Stimulated activated CD8-positive, alpha-beta memory T cell treated with anti-CD3 and anti-CD28 coated beads, Interleukin-4, amount 100 ng/mL, for 1 hour (primary cell): ENCODE measurements at places on chromosomes 2 and 18.

GRCh38 chr2:37230581-37230980 lies 815 bp downstream of the CEBPZ start:
- no peak for DNase-seq

DNA sequence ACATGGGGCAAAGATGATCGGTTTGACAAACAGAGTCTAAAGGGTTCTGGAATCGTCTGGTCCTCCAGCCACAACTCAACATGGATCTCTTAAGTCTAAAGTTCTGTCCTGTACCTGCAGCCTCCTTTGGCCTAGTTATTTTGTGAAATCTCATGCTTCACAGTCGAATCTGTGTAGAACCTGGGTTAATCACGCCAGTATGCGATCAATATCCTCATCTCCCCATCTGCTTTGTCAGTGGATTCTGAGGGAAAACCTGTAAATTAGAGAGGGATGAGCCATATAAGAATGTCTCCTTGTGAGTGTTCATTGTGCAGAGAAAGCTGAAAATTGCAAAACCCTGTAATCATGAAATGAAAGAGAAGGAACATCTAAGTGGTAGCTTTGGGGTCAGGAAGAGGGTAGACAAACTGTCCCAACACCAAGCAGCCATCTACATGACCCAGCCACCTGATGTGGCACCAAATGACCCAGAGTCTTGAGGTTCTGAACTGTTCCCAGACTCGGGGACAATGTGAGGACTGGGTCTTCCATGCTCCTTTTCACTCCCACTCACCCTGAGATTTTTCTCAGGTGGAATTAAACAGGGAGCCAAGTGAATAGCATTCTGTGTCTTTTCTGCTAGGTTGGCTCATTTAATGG lies 175.6 kb downstream of the ALPK2 start:
- DNase-seq = no peak

DNA sequence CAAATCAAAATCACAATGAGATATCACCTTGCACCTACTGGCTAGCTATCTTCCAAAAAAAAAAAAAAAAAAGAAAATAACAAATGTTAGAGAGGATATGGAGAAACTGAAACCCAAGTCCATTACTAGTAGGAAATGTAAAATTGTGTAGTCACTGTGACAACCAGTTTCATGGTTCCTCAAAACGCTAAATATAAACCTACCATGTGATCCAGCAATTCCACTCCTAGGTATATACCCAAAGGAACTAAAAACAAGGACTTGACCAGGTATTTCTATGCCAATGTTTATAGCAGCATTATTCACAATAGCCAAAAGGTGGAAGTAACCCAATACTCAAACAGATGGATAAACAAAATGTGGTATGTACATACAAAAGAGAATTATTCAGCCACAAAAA lies 11.7 kb upstream of the SCRN3 start:
- no peak for DNase-seq

DNA sequence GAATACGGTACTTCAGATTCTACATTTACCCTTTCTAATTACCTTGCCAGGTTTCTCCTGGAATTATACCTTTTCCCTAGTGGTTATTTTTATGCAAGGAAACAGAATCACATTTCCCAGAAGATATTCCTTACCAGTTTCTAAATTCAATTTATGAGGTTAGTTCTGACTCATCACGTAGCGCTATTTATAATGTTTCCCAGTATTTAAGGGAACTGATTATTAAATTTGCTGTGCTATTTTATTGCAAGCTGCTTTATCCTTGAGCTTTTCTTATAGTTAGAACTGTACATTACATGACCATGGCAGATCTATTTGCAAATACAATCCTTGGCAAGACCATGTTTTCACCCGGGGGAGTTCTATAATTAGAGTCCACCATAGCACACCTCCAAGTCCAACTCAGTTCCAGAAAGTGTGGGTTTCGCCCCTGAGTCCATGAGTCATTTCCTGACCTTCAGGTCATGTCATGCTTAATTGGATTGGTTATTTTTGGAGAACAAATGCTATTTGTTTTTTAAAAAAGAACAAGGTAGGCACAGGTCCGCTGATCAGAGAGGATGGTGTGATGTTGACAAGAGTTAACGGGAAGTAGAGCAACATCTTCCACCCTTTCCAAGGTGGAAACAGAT lies 126.6 kb downstream of the ZNF532 start:
- no peak for DNase-seq

- no peak for DNase-seq
Measured at GRCh38 chr2:187453078-187453641, 5.1 kb upstream of the CALCRL start.

- no peak for DNase-seq
Measured at GRCh38 chr2:8628179-8628865, 53.5 kb upstream of the ID2 start.

GRCh38 chr2:176242276-176242675 lies 27.0 kb upstream of the MTX2 start:
- no peak for DNase-seq

DNA sequence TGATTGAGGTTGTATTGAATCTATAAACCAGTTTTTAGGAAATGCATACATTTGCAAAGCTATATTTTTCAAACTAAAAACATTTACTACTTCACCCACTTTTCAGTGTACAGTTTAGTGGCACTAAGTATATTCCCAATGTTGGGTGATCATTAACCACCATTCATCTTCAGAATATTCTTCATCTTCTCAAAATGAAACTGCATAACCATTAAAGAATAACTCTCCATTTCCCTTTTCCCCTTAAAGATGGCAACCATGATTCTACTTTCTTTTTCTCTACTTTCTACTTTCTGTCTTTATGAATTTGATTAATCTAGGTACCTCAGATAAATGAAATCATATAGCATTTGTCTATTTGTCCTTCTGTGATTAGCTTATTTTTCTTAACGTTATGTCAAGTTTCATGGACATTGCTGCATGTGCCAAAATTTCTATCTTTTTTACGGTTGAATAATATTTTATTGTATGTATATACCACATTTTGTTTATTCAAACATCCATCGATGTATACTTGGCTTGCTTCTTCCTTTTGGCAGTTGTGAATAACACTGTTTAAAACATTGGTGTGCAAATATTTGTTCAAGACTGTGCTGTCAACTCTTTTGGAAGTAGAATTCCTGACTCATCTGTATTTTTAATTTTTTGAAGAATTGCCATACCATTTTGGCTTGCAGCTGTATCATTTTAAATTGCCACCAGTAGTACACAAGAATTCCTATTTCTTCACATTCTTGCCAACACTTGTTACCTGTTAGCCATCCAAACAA lies 104.9 kb downstream of the RPRM start:
- DNase-seq = no peak

- DNase-seq = no peak
Measured at GRCh38 chr2:198017068-198017467, 212.7 kb downstream of the PLCL1 start.
